ENCODE measurements at places on chromosomes 1 and 21. TPM values are rescaled to one million over a fixed set of nuclear protein-coding genes. Genes with fewer than 3 reads are reported as not detected.

GRCh38 chr1:109886827-109887226 is 23.8 kb upstream of the CSF1 start:
- DNase-seq: no peak

DNA sequence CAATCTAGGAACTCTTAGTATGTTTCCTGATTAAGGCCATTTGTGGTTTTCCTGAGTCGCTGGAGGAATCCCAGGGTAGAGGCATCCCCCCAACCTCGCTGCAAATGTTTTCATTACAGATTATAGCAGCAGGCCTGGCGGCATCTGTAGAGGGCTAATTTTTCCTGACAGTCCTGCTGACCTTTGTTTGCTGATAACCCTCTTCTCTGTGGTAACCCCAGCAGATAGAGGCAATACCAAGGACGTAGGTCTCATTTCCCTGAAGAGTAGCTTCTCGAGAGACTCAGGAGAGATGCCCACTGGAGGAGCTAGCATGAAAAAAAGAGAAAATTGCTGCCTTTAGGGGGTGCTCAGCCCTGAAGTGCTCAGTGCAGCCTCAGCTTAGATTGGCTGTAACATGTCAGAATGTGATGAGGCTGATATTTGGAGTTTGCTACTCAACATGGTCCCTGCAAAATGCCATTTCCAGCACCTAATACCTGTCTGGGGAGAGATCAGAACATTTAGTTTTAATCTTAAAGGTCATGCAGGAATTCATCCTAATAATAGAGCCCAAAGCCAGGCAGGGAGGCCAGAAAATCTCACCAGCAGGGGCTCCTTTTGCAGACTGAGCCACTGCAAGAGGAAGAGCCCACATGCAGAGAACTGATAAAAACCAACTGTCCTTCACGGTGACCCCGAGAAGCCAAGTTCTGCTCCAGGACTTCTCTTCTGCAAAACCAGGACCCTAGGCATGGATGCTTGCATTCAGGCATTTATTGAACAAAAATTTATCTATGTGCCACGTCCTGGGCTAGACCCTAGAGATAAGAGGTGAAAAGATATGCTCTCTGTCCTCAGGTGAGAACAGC is 184.5 kb downstream of the KAZN start:
- no peak for DNase-seq

DNA sequence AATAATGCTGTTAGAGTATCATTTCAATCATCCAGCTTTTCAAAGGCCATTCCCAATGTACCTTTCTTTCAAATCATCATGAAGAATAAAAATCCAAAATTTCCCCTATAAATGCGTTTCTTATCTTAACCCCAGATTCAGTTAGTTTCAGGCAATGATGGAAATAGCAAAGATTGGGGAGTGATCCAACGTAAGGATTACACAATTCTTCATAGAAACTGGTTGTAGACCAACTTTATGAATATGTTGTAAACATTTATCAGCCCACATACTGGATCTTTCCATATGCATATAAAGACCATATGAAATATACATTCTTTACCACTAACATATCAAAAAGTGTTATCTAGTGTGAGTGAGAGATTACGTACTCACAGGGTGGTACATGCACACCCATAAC is 92.7 kb downstream of the ZC3H11B start:
- DNase-seq: no peak

GRCh38 chr1:157105988-157106812 is 6.6 kb upstream of the ETV3L start:
- no peak for DNase-seq

Gene ZNF697
- 22.3 TPM for total RNA-seq

DNA sequence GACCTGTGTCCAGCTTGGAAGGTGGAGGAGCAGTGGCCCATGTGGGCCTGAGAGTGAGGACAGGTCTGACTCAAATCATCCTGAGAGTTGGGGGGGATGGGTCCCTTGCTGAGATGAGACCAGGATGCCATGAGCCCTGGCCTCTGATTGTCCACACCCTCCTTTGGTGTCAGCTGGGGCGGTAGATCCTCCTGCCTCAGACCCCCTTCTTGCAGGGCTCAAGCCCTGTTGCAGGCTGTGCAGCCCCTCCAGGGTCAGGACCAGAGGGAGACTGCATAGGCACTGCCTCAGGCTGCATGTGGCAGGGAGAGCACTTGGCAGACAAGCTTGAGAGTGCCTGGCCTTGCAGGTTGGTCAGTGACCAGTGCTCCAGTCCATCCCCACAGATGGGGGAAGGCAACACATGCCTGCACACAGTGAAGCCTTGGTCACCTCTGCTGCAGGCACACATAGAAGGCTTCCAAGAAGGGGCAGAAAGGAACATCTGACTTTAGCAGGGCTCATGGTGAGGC is 82.2 kb upstream of the ACTRT2 start:
- no peak for DNase-seq

- no peak for DNase-seq
Measured at GRCh38 chr1:31007462-31007991, 58.0 kb downstream of the PUM1 start.

- DNase-seq: no peak
Measured at GRCh38 chr1:189211742-189212141, 1265.9 kb downstream of the BRINP3 start.

Gene MXRA8
- total RNA-seq: 24.3 TPM

Gene KLHDC8A
- 0.36 TPM for total RNA-seq

DNA sequence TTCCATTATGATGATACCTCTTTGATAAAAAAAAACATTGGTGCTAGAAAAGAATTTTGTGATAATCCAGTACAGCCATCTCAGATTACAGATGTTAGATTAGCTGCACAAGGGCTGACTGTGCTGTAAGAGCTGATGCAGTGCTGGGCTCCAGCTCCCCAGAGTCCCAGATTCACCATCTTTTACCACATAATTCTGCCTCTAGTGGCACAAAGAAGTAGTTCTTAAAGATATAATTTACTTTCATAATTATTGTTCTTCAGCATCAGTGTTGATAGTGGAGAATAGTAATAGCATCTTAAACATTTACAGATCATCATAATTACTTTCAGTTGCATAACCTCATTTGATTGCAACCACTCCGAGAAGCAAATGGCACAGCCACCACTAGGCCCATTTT is 262.1 kb downstream of the BRINP2 start:
- no peak for DNase-seq

DNA sequence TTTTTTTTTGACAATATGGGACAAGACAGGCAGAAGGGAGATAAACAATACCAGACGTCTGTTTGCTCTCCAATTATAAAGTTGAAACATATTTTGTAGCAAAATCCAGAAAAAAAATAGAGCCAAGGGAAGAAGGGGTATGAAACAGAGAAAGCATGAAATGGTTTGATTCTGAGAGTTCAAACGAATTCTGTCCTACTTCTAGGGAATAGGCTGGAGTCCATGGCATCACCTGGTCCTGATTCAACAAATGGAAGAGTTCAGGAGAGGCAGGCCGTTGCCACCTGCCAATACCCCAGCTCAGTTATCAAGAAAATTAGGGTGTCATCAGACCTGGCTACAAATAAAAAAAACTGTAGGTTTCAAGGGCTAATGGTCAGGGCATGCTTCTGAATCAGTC is 71.8 kb downstream of the CLSTN1 start:
- DNase-seq: no peak

- DNase-seq: no peak
Measured at GRCh38 chr1:183048087-183049085, 25.2 kb downstream of the LAMC1 start.

- DNase-seq: no peak
Measured at GRCh38 chr1:179079113-179079761, 2.6 kb upstream of the TOR3A start.

- no peak for DNase-seq
Measured at GRCh38 chr1:29370067-29370466, 133.7 kb downstream of the PTPRU start.

Gene RAB42
- 2.1 TPM for total RNA-seq

Gene KRTAP10-1
- not detected for total RNA-seq

GRCh38 chr1:171245458-171246064 is 2.7 kb upstream of the FMO1 start:
- DNase-seq: no peak

GRCh38 chr1:104132382-104132973 is 382.8 kb downstream of the AMY1C start:
- no peak for DNase-seq

DNA sequence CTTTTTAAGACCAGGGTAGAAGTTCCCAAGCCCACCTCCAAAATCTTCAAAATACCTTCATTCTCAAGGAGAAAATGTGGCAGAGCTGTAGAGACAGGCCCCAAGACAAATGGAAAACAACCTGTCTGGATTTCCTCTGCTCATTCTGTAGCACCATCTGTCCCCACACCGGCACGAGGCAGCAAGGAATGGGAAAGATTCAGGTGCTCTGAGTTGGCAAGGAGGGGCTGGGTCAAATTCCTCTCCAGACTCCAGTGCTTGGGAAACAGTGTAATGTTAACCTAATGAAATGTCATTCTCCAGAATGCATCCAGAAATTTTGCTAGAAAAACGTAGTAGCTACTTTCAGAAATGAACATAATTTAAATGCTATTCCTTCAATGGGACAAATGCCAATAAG is 9.3 kb downstream of the PABPC4 start:
- no peak for DNase-seq

GRCh38 chr1:156583821-156584622 is 4.5 kb downstream of the TTC24 start:
- DNase-seq: peak; percentile 55

- DNase-seq: no peak
Measured at GRCh38 chr1:32743380-32744070, 41.0 kb upstream of the SYNC start.

DNA sequence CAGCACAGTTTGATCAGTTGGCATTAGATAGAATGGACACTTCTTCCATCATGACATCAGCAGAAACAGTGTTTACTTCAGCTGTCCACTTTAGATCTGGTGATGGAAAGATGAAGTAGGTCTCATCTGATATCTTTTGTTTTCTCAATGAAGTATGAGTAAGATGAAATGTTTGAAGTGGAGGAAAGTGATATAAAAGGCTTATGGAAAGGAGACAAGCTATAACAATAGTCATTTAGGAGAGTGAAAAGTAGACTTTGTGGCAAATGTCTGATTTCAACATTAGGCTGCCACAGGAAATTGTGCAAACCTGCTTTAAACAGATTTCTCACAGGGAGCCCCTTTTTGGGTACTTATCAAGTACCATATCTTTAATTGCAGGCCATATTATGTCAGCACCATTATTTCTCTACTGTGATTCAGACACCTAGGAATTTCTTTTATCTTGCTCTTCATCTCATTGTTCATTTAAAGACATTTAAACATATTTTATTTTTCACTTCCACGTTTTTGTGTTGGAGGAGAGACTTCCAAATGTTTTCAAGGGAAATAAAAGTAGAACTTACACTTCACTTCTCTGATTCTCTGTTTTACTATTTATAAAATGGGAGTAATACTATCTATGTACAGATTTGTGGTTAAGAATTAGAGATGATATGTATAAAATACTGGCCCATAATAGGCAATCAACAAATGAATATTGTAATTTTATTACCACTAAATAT is 18.1 kb downstream of the PDC start:
- DNase-seq: no peak

- no peak for DNase-seq
Measured at GRCh38 chr1:26112407-26112775, 767 bp downstream of the PDIK1L start.

- DNase-seq: no peak
Measured at GRCh38 chr1:186745531-186746146, 65.4 kb upstream of the PTGS2 start.

Gene TFF2
- total RNA-seq: not detected

Gene FALEC
- not detected for total RNA-seq

- no peak for DNase-seq
Measured at GRCh38 chr1:114021665-114022099, 42.4 kb downstream of the OLFML3 start.

DNA sequence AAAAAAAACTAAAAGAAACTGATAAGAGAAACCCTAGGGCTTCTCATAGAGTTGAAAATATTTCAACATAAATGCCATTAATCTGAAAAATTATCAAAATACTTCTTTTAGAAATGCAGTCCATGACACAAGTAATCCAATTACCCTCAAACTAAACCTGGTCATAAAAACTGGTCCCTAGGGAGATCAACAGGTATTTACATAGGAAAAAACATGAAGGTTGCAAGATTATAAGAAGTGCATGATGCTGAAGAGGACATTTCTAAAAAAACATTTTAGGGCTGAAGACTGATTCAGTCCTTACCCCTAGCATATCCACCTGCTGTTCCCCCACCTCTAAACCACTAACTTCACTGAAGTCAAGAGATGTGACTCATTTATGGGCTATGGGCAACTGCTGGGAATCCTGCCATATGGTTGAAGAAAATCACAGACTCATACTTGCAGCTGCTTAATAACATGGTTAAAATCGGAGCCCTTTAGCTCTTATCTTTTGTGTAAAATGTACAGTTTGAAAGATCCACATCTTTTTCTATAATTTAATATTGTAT is 131.0 kb upstream of the RUNX1 start:
- DNase-seq: no peak

DNA sequence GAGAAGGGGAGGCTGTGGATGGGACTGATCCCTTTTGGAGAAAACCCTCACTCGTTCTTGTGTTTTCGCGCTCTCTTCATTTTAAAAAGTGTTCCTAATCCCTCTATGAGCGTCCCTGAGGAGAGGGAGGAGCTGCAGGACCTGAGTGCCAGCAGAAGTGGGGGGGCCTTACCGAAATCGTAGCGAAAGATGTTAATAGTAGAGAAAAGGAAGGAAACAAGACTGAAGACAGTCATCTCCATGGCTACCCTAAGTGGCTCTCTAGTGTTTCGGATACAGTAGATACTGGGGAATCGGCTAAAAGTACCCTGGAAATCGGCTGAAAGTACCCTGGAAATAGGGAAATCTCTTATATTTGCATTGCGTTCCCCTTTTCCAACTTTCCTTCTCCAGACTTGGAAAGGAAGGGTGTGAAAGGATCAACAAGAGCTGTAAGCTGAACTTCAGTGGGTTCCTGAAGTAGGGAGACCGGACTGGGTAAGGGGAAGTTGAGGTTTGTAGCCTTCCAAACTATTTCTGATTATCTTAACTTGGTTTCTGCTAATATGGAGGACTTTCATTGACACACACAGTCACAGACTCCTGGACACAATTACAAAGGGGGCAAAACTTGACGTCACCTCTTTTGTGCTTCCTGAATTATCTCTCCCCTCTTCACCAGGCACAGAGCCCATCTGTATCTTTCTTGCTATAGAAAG is 486 bp upstream of the DSTYK start:
- no peak for DNase-seq

Measured in progenitor cell of endocrine pancreas (in vitro differentiated cells).